ENCODE measurements at places on chromosomes 5 and 9. TPM values are rescaled to one million over a fixed set of nuclear protein-coding genes. Genes with fewer than 3 reads are reported as not detected.
A peak's percentile ranks its signal among the peaks of the same experiment; 100 is the strongest.

The GFRA3 gene
- not detected for total RNA-seq

- no peak for DNase-seq
Observed at GRCh38 chr5:150653762-150654556, 7.1 kb upstream of the MYOZ3 start.

The PRSS3 gene
- total RNA-seq = 6.8 TPM

GRCh38 chr9:95764533-95765319, 110.8 kb upstream of the ERCC6L2 start:
- no peak for DNase-seq

GRCh38 chr9:84811072-84811750, 141.7 kb downstream of the NTRK2 start:
- DNase-seq = no peak

- DNase-seq = no peak
Observed at GRCh38 chr5:179839328-179840256, 18.9 kb downstream of the SQSTM1 start.

- DNase-seq = no peak
Observed at GRCh38 chr5:68593211-68593671, 377.7 kb downstream of the PIK3R1 start.

DNA sequence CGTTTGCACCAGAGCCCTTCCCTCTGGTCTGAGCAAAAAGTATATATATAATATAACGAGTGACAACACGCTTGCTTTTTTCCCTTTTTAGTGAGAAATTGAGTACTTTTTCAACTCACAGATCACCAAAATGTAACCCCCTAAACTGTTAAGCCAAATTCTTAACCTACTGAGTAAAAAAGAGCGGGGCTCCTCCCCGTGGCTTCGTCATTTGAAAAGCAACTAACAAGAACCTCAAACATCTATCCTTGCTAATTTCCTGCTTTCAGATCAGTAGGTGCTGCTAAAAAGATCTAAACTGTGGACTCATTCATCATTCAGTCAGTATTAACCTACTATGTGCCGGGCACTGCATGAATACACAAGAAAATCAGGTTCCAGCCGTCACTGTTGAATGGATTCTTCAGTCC, 1.0 kb upstream of the PTBP3 start:
- peak; percentile 44 for DNase-seq

The PCDH1 gene
- total RNA-seq = 4.4 TPM

GRCh38 chr9:120387257-120388002, 192.5 kb downstream of the CDK5RAP2 start:
- no peak for DNase-seq

The LHFPL2 gene
- total RNA-seq = 18.8 TPM

- DNase-seq = no peak
Observed at GRCh38 chr5:15587916-15588315, 87.9 kb downstream of the FBXL7 start.

The PCDHB4 gene
- not detected for total RNA-seq

The PIK3R1 gene
- total RNA-seq = 12.6 TPM

- no peak for DNase-seq
Observed at GRCh38 chr5:147175516-147176097, 59.2 kb upstream of the STK32A start.

DNA sequence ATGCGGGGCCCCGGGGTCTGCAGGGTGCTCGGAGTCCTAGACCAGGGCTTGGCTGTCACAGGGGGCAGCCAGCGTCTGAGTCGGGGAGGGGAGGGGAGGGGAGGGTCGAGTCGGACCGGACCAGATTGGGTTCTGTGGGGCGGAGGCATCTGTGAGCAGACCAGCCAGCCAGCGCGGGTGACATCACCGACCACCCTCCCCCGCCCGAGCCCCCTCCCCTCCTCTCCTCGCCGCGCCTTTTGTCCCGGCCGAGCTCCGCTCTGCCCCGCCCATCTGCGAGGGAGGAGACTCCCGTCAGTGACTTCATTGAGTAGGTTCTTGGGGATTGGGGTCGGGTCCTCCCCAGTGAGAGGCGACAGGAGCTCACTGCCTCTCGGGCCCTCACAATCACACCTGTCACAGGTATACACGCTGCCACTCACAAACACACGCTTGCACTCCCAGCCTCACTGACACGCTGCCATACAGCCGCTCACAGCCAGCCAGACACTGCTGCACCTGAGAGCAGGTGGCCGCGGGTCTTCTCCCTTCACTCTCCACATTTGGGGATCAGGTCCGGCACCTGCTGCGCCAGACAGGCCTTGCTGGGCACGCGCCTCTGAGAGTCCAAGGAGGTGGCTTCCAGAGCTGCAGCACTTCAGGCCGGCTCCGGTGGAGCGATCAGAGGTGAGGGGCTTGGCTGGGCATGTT, 546 bp downstream of the DNAJB5 start:
- DNase-seq = no peak

DNA sequence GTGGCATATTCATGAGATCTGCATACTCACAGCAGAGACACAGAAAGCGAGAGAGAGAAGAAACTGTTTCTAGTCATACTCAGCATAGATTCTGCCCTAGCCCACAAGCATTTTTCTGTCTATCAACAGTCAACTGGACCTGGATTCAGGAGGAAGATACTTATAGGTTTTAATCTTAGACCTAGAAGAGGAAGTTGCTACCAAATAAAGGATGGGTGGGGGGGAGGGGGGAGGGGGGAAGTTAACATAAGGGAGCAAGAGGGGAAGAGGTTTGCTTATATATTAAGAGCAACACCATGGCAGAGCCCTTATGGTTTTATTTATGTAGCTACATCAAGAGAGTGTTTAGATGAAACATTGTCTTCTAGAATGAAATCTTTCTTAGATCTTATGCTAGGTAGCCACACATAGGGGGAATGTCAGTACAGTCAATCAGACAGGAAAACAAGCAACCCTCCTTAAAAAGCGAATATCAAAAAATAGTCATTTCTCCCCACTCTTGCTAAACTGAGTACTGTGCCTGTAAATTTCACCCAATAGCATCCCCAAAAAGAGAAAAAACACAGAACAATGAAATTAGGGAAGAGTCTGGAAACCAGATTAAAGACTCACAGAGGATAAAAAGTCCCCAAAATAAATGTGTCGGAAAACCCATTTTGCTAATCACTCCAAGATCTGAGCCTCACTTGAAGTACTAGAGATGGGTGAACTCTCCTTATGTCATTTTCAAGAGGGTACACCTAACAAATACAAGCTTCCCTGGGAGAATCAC, 192.7 kb upstream of the NR4A3 start:
- no peak for DNase-seq

DNA sequence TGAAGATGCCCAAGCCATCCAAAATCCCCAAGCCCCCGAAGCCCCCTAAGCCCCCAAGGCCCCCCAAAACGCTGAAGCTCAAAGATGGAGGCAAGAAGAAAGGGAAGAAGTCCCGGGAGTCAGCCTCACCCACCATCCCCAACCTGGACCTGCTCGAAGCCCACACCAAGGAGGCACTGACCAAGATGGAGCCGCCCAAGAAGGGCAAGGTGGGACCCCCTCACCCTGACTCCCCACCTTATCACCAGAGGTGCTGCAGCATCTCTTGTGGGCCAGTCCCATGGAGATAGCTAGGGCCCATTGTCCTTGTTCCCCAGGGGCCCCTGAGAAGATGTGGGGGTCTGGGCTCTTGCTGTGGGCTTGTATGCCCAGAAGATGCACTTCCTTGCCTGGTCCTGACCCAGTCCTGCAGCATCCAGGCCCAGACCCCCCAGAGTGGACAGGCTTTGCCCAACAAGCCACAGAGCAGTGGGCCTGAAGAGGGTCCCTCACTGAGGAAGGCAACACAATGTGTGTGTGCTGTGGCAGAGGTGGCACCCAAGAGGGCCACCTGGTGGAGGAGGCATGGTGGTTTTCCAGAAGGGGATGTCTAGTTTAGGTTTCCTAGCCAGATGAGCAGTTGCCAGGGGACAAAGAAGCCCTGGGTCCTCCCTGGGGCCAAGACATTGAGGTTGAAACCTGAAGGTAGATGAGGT, 84.1 kb downstream of the PHF2 start:
- DNase-seq = no peak

DNA sequence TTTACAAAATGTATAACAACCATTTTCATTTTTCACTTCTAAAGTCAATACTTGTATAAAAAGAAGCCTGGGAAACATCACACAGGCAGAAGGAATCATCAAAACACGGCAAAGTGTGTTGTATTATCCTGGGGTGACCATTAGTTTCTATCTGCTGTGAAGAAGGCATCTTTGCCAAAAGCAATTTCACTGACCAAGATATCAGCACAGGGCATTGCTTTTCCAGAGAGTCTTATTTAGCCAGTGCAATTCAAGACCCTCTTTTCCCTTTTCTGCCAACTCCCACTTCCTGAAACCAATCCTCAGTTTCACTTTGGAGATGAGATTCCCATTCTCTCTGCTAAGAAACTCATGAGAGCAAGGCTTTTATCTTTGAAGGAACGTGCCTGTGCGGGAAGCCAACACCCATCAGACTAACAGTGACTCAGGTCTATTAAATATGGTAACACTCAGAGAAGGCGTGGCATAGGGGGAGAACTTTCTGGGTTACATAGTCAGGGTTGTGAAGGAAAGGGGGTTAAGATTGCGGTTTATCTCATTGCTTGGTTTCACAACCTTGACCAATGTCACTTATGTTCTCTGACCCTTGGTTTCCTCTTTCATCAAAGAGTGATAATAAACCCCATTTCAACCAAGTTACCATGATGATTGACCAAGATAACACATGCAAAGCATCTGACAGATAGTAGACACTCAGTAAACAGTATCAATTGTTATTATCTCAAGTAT, 666.9 kb upstream of the KLF4 start:
- DNase-seq = peak; percentile 87

- DNase-seq = no peak
Observed at GRCh38 chr9:71620331-71620730, 148.0 kb downstream of the CEMIP2 start.

- no peak for DNase-seq
Observed at GRCh38 chr9:96719521-96719920, 58.4 kb downstream of the ZNF510 start.

GRCh38 chr5:53326424-53327153, 153.8 kb upstream of the FST start:
- no peak for DNase-seq

The PCDHGA10 gene
- total RNA-seq = 0.90 TPM

GRCh38 chr5:38605610-38606009, 49.2 kb upstream of the LIFR start:
- DNase-seq = no peak

DNA sequence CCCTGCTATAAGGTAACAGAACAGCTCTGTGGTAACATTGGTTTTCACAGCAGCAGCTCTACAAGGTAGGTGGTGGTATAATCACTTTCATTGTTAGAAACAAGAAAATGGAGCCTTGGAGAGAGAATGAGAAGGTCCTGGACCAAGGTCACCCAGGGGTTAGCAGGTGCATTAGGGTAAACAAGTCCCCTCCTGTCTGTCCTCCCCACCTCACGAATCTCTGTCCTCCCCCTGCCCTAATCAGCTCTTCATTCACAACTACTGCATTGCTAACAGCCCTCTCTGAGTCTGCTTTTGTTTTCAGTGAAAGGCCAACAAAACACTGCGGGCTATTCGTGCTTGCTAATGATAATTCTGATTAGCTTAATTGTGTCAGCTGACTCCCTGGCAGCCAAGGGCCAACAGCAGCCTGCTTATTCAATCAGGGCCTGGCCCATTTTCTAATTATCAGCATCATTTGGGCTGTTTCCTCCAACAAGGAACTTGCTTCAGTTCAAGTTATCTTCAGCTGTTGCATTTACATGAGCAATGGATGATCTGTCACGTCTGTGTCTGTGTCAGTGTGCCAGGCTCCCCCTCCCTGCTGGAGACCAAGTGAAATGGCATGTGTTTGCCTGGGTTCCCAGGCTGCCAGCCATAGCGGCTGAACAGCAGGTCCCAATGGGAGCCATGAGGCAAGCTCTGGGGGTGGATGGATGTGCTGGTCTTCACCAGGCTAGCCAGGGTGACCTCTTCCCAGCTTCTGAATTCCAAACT, 56.7 kb upstream of the EQTN start:
- DNase-seq = no peak

The ARHGEF28 gene
- total RNA-seq = 12.9 TPM

The ZFP37 gene
- total RNA-seq = 1.2 TPM

- DNase-seq = peak; percentile 59
Observed at GRCh38 chr5:161051920-161052500, 200.0 kb upstream of the ATP10B start.

- DNase-seq = no peak
Observed at GRCh38 chr5:113169720-113170119, 193.1 kb downstream of the DCP2 start.

- DNase-seq = peak; percentile 87
Observed at GRCh38 chr5:65086234-65086890, 317.6 kb downstream of the CWC27 start.

GRCh38 chr5:74409166-74409706, 231.3 kb downstream of the ENC1 start:
- DNase-seq = no peak

The GALNT12 gene
- total RNA-seq = 0.30 TPM

DNA sequence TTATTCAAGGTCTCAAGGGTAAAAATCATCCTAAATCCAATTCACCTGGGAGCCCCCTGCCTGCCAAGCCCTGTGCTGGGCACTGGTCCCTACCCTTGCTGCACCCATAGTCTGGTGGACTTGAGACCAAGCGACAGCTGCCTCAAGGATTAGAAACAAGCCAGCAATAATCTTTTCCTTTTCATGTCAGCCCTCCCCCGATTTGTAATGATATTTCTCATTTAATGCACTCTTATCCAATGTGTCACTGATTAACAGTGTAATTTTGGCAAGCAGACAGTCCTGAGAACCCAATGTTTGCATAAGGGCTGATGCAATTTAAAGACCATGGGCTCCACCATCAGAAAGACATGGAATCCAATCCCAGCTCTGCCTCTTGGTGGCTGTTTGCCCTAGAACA, 108.9 kb downstream of the ACTL7B start:
- no peak for DNase-seq

DNA sequence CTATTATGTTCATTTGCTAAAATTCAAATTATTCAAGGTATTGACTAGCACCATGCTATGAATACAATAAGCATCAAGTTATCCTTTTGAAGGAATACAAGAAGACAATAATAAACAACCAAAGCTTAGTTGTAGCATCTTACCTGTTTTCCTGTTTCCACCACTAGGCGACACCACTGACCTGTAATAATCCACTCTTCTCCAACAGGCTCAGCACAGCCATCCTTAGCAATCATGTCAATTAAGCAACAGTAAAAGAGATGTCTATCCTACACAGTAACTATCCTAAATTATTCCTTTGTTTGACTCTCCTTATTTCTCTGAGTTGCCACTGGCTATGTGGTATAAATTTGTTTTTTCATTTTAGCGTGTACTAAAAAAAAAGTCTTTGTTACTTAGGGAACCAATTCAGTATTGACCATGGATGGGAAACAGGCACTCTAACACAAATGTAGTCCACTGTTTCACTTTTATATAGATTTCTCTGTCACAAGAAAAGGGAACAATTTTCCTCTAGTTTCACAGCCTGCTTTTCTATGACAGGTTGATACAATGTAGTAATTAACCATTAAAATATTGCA, 46.2 kb downstream of the PCA3 start:
- peak; percentile 36 for DNase-seq

- peak; percentile 98 for DNase-seq
Observed at GRCh38 chr9:16521868-16522411, 348.5 kb downstream of the BNC2 start.

DNA sequence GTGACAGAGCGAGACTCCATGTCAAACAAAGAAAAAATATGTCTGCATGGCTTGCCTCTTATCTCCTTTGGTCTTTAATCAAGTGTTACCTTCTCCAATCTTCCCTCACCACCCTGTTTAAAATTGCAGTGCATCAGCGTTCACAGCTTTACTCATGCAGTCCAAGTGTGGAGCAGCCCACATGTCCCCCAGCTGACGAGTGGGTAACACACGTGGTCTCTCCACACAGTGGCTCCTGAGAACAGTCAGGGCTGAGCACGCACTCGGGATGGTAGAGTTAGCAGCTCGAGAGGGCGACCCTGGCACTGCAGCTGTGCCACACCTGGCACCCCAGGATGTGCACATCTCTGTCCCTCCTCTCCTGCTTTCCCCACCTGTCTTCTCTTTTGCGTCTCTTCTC, 25.9 kb upstream of the CFAP157 start:
- DNase-seq = no peak
